Activated T-cell treated with anti-CD3 and anti-CD28 coated beads, Interleukin-2, amount 50 U/mL, for 72 hours (primary cell): ENCODE measurements at places on chromosomes 12 and 14. TPM values are rescaled to one million over a fixed set of nuclear protein-coding genes. Genes with fewer than 3 reads are reported as not detected.

DNA sequence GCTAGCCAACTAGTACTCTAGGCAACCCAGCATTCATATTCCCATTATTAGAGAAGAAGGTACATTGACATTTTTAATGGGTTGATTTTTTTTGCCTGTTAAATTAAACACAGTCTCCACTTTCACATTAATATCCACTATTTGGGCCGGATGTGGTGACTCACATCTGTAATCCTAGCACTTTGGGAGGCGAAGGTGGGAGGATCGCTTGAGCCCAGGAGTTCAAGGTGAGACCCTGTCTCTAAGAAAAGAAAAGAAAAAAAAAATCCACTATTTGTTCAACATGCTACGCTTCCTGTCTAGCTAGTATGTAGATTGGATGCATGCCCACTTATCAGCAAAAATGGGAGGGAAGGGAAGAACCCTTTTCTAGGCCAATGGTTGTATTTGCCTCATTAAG, 7.1 kb upstream of the CRADD start:
- no peak overlapping the region for H3K4me3 ChIP-seq
- no peak overlapping the region for H3K27ac ChIP-seq
- peaks cover 18% of the 10 kb centered on the region for H3K4me1 ChIP-seq
- H3K36me3 ChIP-seq, result peaks cover 15% of the 10 kb centered on the region
- H3K27me3 ChIP-seq, result peaks cover 12% of the 10 kb centered on the region
- DNase-seq, result no peak

The FAR2 gene
- total RNA-seq, result 2.5 TPM

The TESPA1 gene
- total RNA-seq, result 86.5 TPM

The AJUBA gene
- total RNA-seq, result 1.7 TPM

The CCDC197 gene
- 1.6 TPM for total RNA-seq
